ENCODE measurements at places on chromosomes 11 and 22.

- DNase-seq, result no peak
Measured at GRCh38 chr22:27760474-27760873, 41.1 kb downstream of the MN1 start.

DNA sequence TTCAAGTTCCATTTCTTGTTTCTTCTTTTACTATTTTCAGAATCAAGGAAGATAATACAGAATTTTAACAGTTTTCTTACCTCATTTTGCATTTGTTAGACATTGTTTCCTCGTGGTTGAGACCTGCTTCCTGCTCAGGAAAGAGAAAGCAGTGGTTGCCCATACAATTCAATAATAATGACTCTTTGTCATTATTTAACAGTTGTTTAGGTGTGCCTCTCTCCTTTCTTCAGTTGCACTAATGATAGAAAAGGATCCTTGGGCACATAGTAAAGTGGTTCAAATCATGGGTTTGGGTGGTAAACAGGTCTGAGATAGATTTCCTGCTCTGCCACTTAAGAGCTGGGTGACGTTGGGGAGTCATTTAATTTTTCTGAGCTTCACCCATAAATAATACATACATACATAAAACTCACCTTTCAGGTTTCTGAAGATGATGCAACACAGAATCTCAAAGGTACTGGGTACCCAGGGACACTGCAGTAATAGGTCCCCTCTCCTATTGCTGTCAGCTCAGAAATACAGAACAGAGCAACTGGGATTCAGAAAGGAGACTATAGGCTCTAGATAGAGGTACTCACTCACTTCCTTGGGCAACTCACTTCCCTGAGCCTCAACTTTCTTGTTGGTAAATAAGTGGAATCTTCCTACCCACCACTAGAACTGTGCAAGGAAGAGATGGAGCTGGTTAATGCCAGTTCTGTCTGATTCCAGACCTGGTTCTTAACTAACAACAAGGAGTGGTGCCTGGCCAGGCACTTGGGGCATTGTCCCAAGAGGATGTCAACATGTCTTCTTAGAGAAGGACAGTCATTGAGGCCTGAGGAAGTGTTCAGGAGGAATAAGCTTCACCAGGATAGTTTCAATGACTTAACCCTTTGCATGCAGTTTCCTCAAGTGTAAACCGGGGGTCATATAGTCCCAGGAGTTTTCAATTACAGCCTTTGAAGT lies 34.9 kb downstream of the CD44 start:
- no peak for DNase-seq

DNA sequence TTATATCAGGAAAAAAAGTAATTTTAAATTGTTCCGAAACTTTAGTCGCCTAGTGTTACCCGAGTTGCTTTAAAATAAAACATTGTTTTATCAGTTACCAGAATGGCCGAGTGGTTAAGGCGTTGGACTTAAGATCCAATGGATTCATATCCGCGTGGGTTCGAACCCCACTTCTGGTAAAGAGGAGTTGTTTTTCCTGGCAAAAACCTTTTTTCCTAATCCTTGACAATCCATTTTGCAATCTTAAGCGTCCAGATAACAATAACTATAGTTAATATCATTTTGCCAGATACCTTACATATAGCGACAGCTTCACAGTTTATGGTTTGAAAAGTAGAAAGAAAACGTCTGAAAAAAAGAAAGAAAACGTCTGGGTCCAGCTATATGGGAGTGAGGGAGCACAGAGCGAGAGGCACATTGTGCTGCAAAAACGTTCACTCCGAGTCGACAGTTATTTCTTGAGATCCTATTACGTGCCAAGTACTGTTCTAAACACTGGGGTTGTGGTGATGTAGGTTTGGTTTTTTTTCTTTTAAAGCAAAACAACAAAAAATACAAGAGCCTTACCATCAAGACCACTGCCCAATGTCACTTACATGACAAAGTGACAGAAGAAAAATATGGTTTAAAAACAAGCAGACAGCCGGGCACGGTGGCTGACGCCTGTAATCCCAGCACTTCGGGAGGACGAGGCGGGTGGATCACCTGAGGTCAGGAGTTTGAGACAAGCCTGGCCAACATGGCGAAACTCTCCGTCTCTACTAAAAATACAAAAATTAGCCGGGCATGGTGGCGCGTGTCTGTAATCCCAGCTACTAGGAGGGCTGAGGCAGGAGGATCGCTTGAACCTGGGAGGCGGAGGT lies 40.6 kb downstream of the OR4D9 start:
- DNase-seq, result peak; percentile 75

GRCh38 chr11:69162505-69162904 lies 6.8 kb downstream of the SMIM38 start:
- DNase-seq, result no peak

DNA sequence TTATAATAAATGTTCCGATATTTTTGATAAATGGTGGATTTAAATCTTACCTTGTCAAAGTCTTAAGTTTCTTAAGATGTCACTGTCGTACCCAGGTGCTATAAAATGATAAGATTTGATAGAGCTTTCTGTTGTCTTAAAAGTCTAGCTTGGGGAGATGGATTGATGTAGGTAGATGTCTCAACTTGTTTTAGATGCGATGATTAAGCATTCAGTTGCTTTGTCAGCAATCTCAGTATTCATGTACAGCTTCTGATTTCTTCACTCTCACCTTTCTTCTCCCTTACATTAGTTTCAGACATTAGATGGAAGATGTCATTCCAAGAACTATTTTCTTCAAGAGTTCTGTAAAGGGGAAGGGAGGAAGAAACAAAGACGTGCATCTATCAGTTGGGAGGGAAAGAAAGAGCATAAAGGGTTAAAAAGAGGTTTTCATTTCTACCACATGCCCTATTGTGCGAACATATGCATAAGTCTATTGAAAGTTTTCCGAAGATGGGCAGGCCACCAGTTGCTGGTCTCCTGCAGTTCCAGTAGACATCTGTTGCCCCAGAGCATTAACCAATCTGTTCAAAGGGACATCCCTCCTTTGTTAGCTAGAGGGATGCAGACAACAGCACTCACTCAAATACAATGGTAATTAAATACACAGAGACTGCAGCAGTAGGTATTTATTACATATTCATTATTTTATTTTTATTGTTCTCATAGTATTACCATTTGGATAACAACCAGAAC lies 38.4 kb downstream of the ZC3H12C start:
- DNase-seq, result no peak

- DNase-seq, result no peak
Measured at GRCh38 chr11:32113200-32113919, 22.5 kb downstream of the RCN1 start.

- DNase-seq, result no peak
Measured at GRCh38 chr22:35736701-35737100, 19.0 kb downstream of the APOL5 start.

DNA sequence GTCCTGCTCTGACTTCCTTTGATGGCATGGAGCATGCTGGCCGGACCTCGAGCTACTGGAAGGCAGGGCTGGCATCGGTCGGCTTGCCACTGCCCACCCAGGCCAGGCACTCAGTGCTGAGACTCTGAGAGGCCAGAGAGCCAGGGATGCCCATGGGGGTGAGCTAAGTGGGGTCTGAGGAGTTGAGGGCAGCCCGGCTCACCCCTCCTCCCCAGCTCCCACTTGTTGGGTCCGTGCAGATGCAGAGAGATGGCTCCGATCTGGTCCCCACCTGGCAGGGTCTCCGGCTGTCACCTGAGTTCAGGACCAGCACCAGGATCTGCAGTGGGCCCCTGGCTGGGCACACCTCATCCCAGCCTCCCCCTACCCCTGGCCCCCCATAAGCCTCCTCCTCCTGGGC lies 13.3 kb downstream of the LSP1 start:
- no peak for DNase-seq

- no peak for DNase-seq
Measured at GRCh38 chr11:12674571-12674935, 332 bp downstream of the TEAD1 start.

GRCh38 chr11:35112056-35112845 lies 26.7 kb upstream of the CD44 start:
- no peak for DNase-seq

DNA sequence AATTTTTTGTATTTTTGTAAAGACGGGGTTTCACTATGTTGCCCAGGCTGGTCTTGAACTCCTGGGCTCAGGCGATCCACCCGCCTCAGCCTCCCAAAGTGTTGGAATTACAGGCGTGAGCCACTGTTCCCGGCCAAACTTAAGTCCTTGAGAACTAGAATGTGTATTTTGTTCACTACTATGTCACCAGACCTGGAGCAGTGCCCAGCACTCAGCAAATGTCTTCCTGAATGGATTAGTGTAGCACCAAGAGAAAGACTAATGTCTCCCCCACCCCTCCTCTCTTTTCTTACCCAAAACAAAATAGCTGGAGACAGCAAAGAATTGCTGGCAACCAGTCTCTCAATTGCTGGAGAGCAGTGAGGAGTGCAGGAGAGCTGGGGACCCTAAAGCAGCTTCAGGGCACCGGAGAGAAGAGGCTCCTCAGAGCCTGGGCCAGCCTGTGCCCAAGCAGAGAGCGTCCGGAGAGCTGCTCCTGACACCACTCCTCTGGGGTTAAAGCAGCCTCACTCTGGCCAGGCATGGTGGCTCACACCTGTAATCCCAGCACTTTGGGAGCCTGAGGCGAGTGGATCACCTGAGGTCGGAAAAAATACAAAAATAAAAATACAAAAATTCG lies 14.9 kb downstream of the SLC25A18 start:
- DNase-seq, result no peak

DNA sequence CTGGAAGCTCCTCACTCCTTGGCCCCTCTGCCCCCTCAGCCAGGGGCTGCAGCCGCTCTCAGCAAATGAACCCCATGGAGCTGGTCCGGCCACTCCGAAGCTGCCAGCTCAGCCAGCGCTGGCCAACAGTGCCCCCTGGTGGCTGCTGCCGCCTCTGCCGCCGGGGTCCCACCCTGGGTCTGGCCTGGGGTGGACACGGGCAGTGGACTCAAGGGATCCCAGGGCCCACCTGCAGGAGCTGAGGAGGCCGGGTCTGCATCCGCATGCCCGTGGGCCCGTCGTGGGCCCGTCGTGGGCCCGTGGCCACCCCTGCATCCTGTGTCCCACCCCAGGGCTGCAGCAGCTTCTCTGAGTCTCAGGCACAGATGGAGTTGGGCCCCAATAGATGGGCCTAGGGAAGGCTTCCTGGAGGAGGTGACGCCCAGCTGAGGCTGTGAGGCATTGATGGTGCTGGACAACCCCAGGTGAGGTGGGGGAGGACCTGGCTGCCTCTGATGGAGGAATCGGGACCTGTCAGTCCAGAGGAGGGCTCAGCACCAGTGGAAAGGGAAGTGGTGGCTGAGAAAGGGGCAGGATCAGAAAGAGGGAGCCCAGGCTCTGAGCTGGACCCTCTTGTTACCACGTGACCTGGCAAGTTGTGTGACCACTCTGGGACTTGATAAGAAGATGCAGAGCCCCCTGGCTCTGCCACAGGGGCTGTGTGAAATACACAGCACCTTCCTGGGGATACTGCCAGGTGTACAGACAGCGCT lies 522.3 kb downstream of the BRD1 start:
- peak; percentile 2 for DNase-seq

- DNase-seq, result no peak
Measured at GRCh38 chr11:61542024-61542461, 33.5 kb downstream of the LRRC10B start.

DNA sequence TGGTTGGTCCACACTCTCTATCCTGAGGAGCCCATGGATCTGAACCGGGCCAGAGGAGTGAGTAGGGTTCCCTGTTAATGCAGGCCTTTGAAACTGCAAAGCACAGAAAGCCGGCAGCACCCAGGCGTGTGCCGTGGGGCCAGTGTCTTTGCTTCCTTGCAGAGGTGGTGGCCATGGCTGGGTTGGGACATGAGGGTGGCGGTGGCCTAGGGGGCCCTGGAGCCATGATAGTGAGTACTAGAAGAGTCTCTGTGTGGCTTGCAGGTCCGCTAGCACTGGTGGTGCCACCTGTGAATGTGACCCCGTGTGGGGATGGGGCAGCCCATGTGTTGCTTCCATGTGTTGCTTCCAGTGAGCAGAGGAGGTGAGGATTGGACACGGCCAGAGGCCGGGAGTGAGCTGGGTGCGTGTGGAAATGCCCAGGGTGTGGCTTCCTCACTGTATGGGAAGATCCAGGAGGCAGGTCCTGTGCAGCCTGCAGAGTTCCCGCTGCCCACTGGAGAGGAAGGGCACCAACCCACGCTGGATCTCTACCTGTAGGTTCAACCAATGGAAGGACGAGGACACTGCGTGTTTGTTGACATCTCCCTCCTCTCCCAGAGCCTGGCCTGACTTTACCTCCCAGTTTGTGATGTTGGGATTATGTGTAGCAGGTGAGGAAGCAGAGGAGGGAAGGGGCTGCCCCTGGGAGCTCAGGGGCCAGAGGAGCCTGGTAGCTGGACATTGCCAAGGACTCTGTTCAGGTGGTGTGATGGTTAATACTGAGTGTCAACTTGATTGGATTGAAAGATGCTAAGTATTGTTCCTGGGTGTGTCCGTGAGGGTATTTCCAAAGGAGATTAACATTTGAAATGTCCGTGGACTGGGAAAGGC lies 796.6 kb downstream of the TBC1D22A start:
- DNase-seq, result no peak

DNA sequence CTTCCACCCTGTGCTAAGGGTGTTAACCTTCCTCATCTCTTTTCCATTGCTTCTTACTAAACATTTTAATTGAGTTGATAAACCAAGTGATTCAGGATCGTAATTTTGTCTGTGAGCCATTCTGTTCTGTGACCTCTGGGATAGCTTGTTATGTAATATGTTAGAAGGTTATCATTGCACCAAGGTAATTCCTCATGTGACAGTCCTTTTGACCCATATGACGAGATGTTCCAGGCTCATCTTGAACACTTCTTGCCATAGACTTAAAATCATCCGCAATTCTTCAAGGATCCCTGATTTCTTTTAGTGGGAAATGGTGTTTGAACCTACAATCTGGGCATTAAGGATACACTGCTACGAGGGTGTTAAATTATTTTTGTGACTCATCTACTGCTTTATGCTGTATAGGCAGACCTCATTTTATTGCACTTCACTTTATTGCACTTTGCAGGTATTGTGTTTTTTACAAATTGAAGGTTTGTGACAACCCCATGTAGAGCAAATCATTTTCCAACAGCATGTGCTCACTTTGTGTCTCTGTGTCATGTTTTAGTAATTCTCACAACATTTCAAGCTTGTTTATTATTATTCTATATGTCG lies 19.0 kb upstream of the MPZL2 start:
- DNase-seq, result no peak

GRCh38 chr11:94840209-94840608 lies 72.1 kb downstream of the AMOTL1 start:
- DNase-seq, result no peak

GRCh38 chr22:35918456-35918855 lies 110.2 kb downstream of the RBFOX2 start:
- no peak for DNase-seq

- DNase-seq, result no peak
Measured at GRCh38 chr11:38788561-38788960, 2190.5 kb upstream of the RAG2 start.
